ENCODE measurements at places on chromosomes 3 and 15. TPM values are rescaled to one million over a fixed set of nuclear protein-coding genes. Genes with fewer than 3 reads are reported as not detected.

GRCh38 chr15:46489276-46489675 is 854.4 kb downstream of the SQOR start:
- DNase-seq, result no peak

Gene ZXDC
- total RNA-seq, result 22.7 TPM

- DNase-seq, result no peak
These were observed 37.8 kb upstream of the ANPEP start for GRCh38 chr15:89852342-89852995.

Gene SAMD7
- total RNA-seq, result not detected

Gene SLC35G2
- 27.8 TPM for total RNA-seq

- no peak for DNase-seq
These were observed 523.9 kb upstream of the AGTR1 start for GRCh38 chr3:148173851-148174250.

Gene MKRN2OS
- total RNA-seq, result not detected

DNA sequence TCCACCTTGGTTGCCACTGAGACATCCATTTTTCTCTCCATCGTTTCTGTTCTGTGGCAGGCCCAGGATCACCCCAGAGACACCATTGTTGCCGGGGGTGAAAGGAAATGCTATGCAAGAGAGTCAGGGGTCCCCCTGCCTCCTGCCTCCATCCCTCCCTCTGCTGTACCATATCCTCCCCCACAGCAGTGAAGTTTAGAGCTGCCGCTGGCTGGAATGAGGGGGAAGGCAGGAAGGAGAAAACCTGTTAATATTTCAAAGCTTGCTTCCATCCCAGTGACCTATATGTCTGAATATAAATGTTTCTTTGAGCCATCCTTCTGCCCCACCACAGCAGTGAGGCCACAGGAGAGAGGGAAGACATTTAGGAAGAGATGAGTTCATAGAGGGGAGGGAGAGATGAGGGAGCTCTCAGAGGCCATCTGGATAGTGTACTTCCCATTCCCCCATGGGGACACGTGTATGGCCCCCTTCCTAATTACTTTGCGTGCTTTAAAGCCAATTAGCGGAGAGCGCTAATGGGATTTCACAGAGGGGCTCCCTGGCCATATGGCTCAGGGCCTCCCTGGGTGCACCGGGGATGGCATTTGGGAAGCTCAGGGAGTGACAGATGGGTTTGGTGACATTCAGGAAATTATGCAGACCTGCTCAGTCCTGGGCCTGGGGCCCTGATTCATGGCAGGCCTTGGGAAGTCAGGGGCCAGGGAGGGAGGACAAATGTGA is 40.4 kb upstream of the CHRNB4 start:
- DNase-seq, result no peak

All from omental fat pad (tissue), 4 donors.